ENCODE measurements at places on chromosomes 6 and 20. TPM values are rescaled to one million over a fixed set of nuclear protein-coding genes. Genes with fewer than 3 reads are reported as not detected.

DNA sequence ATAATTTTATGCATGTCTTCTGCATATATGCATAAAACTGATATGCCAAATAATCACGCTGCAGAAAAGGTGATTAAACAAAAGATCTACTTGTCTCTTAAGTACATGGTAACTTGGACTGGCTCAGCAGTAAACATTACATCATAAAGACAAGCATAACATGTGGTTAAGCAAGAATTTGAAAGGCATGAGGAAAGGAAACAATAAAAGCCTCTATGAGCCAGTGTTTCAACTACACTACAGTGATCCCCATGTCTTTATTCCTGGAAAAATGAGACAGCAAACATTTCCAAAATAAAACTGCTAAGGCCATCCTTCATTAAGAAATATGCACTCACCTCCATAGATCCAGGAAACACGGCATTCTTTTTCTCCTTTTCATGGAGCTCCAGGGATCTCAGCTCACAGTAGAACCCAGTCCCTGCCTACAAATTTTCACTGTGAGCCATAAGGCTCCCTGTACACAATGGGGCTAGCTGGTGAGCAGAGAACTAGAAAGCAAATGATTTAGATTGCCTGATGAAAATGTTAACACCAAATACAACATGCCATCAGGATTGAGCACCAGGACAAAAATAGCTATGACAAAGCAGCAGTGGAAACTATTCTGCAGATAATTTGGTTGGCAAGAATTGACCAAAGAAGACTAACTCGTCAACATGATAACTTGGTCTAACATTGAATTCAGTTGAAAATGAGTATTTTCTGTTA, 156.1 kb downstream of the COL21A1 start:
- no peak for DNase-seq

GRCh38 chr6:135325624-135326424, 144.7 kb downstream of the MYB start:
- DNase-seq = no peak

- no peak for DNase-seq
Measured at GRCh38 chr20:1616858-1617434, 2.9 kb downstream of the SIRPB1 start.

- DNase-seq = no peak
Measured at GRCh38 chr6:43897571-43898302, 127.7 kb downstream of the VEGFA start.

- DNase-seq = no peak
Measured at GRCh38 chr20:59217794-59218280, 54.2 kb downstream of the ZNF831 start.

DNA sequence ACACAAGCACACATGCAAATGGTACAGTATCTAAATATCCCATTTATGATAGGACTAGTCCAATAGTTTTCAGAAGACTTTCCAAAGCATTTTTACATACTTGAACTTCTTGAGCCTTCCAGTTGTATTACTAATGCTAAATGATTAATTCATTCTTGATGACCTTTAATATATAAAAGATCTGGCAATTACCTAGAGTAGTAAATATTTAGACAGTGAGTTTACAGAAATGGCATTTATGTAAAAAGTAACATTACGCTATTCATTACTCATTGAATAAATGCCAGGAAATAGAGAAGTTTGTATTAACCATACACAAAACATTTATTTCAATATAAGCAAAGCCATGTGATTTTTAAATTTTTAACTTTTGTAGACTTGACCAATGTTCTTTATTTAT, 158.8 kb downstream of the DST start:
- no peak for DNase-seq

- no peak for DNase-seq
Measured at GRCh38 chr6:128244751-128245405, 275.5 kb downstream of the PTPRK start.

DNA sequence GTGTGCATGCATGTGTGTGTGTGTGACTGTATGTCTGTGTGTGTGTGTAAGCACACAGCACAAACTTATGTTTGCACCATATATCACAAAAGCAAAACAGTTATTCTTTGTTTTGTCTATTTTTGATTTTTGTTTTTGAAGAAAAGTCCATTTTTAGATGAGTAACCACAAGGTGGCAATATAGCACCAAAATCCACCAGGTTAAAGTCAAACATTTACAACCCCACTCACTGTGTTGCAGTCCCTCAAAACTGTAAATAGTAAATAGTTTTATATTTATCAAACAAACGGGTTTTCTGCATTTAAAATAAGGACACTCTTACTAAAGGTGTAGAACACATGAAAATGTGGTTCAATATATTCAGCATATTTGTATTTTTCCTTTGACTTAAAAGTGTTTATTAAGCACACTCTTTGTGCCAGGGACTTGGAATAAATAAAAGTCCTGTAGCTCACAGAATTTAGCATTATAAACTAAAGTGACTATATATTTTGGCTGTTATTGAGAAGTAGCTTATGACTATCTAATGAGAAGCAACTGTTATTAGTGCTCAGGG, 118.5 kb downstream of the GFRAL start:
- DNase-seq = no peak

- DNase-seq = no peak
Measured at GRCh38 chr6:133705731-133706130, 183.2 kb upstream of the TCF21 start.

- no peak for DNase-seq
Measured at GRCh38 chr6:43453831-43454230, 1.5 kb downstream of the DLK2 start.

DNA sequence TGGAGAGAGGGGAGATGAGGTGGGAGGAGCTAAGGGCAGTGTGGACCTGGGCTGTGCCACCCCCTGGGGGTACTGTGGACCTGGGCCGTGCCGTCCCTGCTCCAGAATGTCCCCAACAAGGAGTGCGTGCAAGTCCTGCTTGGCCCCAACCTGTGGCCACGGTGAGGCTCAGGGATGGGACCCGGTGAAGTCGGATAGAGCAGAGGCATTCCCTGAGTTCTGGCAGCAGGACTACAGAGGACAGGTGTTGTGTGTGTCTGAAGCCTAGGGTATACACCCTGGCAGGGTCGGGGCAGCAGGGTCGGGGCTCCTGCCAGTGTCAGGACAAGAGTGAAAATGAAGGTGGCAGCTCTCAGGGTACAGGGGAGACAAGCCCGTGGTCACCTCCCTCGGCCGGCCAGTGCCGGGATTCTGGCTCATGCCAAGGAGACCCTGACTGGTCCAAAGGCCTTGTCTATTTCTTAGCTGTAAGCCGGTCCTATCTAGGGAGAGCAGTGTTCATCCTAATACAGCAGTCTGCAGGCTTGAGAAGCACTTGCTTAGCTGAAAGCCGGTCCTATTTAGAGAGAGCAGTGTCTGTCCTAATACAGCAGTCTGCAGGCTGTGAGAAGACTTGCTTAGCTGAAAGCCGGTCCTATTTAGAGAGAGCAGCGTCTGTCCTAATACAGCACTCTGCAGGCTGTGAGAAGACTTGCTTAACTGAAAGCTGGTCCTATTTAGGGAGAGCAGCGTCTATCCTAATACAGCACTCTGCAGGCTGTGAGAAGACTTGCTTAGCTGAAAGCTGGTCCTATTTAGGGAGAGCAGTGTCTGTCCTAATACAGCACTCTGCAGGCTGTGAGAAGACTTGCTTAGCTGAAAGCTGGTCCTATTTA, 95.9 kb downstream of the SMOC2 start:
- DNase-seq = no peak

- DNase-seq = no peak
Measured at GRCh38 chr20:4021906-4022305, 6.5 kb upstream of the RNF24 start.

DNA sequence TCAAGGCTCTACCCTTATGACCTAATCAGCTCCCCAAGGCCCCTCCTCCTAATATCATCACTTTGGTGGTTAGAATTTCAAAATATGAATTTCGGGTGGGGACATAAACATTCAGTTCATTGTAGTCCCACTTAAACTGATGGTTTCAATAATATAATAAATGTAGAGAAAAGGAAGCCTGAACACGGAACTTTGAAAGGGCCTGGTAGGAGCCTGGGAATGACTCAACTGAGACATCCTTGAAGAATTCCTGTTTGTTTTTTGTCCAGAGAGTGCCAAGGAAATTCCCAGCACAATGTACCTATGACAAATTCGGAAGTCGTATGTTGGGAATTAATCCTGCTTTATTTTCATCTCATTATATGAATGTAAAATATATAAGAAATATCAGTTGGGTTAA, 457.9 kb downstream of the PLCB1 start:
- DNase-seq = no peak

The OVOL2 gene
- total RNA-seq = not detected

The COL9A3 gene
- total RNA-seq = 6.5 TPM

The DUSP22 gene
- total RNA-seq = 65.8 TPM

The FKBP1A gene
- 273 TPM for total RNA-seq

The FAM83B gene
- total RNA-seq = not detected

The SLC12A5 gene
- 2.4 TPM for total RNA-seq

The HLA-DQA1 gene
- 27.0 TPM for total RNA-seq

The ESF1 gene
- 14.3 TPM for total RNA-seq

The DEF6 gene
- total RNA-seq = 13.0 TPM

The LYRM2 gene
- total RNA-seq = 21.4 TPM
